Stimulated activated CD8-positive, alpha-beta memory T cell treated with anti-CD3 and anti-CD28 coated beads, Interleukin-7, amount 100 ng/mL, for 48 hours (primary cell): ENCODE measurements at places on chromosomes 11 and 22.

- DNase-seq, result no peak
Observed at GRCh38 chr11:69654660-69655478, 13.9 kb downstream of the CCND1 start.

GRCh38 chr11:35150454-35150853 lies 11.5 kb downstream of the CD44 start:
- DNase-seq, result no peak

GRCh38 chr11:90349731-90350130 lies 126.9 kb upstream of the CHORDC1 start:
- no peak for DNase-seq

- DNase-seq, result no peak
Observed at GRCh38 chr22:30940685-30941362, 27.8 kb downstream of the MORC2 start.

- DNase-seq, result no peak
Observed at GRCh38 chr11:68020575-68020974, 9.9 kb upstream of the NDUFS8 start.

DNA sequence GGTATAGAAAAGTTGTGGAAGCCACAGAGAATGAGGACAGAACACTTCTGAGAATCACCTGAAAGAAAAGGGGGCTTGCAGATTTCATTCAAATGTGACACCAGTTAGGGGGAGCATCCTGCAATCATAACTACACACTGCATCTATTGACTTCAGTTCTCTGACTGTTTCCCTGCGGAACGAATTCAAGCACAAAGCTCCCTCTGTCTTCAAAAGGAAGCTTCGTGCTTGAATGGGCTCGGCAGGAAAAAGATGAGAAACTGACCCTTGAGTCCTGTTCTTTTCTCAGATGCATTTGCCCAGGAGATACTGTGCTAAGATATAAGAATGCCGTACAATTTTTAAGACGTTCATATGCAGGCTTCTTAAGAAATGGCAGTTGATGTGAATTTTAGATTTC lies 2000.4 kb upstream of the RAG2 start:
- DNase-seq, result no peak
